ENCODE measurements at places on chromosomes 6 and 20. TPM values are rescaled to one million over a fixed set of nuclear protein-coding genes. Genes with fewer than 3 reads are reported as not detected.

AGER gene
- total RNA-seq = 4.5 TPM

SIRPG gene
- total RNA-seq = not detected

KIAA0408 gene
- total RNA-seq = 2.1 TPM

PPT2 gene
- total RNA-seq = 20.5 TPM

DNA sequence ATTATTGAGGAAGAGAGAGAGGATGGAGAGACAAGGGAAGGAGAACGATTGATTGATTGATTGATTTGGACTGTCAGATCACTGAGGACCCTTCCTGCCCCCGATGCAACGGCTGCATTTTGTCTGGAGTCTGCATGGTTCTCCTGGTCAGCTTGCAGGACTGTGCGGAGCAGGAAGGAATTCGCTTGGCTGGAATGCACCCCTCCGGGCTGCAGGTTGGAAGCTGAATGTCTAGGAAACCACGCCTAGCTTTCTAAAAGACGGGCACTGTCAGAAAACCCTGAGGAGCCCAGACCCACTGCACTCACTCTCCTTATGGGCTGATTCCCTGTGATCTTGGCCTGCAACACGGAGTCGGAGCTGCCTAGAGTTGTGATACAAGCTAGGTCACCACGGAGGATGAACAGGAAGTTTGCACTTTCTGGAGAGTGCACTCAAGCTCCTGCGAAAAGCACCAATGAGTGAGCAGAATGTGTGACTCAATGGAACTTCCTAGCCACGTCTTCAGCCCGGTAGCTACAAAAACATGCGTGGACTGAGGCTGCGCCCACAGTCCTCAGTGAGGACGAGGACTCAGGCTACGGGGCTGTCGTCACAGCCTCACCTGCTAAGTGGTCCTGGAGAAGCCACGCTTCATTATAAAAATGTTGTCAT lies 14.4 kb downstream of the DACT2 start:
- no peak overlapping the region for H3K4me3 ChIP-seq
- 0 out of 2 replicates have a peak, but pooled peaks cover 4% of the 10 kb centered on the region for H3K36me3 ChIP-seq
- H3K4me1 ChIP-seq = no peaks in the 10 kb centered on the region
- no peak overlapping the region for H3K27ac ChIP-seq

DNA sequence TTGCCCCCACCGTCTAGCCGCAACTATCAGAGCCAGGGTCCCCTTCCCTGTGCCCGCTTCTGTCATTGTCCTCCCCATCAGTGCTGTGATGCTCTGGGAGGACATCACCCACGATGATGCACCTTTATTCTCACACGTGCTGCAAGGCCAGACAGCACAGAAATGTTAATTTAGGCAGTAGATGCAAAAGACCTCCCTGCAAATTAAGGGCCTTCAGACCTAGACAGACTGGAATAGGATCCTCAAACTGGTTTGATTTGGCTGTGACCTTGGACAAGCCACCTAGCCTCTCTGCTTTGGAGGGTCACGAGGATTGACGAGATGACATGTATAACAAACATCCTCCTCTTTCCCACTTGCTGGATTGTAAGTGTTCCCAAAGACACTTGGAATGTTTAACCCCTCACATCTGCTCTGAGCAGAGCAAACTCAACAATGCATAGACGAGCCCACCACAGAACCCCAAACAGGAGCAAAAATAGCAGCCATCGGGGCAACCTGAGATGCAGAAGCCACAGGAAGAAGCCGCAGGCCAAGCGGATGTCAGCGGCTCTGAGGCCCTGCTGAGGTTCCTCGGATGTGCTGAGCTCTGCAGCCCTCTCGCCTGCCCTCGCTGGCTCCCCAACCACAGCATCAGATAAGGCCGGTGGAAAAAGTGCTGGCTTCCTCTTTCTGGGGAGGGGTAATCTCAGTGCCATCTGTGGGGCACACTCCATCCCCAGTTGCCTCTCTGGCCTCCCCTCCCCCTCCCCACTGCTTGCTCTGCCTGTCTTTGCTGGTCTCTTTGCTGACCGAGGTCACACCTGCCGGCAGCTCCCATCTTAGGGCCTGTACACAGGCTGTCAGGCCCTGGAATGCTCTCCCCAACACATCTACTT lies 35.3 kb downstream of the TOX2 start:
- peak overlapping the region; percentile 19 for H3K27ac ChIP-seq
- peaks cover 60% of the 10 kb centered on the region for H3K4me1 ChIP-seq
- peaks cover 2% of the 10 kb centered on the region for H3K27me3 ChIP-seq
- no peak for DNase-seq

- no peak overlapping the region for H3K27ac ChIP-seq
- no peak overlapping the region for H3K4me3 ChIP-seq
- peak; percentile 33 for DNase-seq
- H3K27me3 ChIP-seq = no peaks in the 10 kb centered on the region
- peaks cover 45% of the 10 kb centered on the region for H3K36me3 ChIP-seq
Observed at GRCh38 chr20:18537651-18538050, 29.6 kb upstream of the SMIM26 start.

- H3K4me1 ChIP-seq = no peaks in the 10 kb centered on the region
- H3K27ac ChIP-seq = no peak overlapping the region
- no peak for DNase-seq
- no peaks in the 10 kb centered on the region for H3K27me3 ChIP-seq
Observed at GRCh38 chr20:47356220-47356525, 326 bp downstream of the ZMYND8 start.
